Immature natural killer cell (primary cell): ENCODE measurements at places on chromosomes 5 and 9.

- DNase-seq = no peak
Measured at GRCh38 chr5:39412721-39413394, 11.9 kb downstream of the DAB2 start.

- no peak for DNase-seq
Measured at GRCh38 chr5:157902449-157903116, 43.6 kb upstream of the CLINT1 start.

DNA sequence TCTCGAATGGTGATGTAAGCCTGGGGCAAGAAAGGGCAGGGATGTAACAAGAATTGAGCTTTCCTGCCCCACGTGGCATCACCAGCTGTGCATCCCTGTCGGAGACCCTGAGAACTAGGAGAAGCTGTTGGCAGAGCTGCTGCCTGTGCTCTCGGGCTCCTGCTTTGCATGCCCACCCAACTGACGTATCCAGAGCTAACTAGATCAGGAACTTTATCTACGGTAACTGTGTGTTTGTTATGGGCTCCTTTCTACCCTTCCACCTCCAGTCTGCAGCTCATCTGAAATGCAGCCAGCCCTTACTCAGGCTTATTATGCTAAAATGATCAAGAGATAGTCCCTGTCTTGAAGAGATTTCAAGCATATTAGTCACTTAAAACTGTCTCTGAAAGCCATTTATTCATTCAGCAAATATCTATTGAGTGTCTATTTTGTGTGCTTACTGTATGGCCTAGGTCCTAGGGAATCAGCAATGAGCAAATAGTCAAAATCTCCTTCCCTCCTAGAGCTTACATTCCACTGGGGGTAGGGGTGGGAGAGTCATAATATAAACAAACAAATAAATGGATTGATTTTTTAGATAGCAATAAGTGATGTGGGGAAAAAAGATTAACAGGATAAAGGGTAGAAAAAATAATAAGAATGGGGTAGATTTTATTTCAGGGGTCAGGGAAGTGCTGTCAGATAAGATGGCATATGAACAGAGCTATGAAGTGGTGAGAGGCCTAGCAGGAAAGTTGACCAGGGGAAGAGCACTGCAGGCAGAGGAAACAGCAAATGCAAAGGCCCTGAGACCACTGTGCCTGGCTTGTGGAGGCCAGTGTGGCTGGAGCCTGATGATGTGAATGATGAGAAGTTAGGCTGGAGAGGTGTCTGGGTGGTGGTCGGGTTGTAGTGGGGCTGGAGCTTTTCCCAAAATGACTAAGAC lies 118.2 kb downstream of the GALNT10 start:
- no peak for DNase-seq

- peak; percentile 11 for DNase-seq
Measured at GRCh38 chr5:151825445-151825844, 53.7 kb downstream of the G3BP1 start.

- no peak for DNase-seq
Measured at GRCh38 chr9:27564670-27565069, 8.6 kb downstream of the C9orf72 start.

GRCh38 chr9:117411547-117411946 lies 3.3 kb downstream of the ASTN2 start:
- no peak for DNase-seq

- DNase-seq = no peak
Measured at GRCh38 chr5:170642776-170643436, 139.1 kb downstream of the KCNIP1 start.

DNA sequence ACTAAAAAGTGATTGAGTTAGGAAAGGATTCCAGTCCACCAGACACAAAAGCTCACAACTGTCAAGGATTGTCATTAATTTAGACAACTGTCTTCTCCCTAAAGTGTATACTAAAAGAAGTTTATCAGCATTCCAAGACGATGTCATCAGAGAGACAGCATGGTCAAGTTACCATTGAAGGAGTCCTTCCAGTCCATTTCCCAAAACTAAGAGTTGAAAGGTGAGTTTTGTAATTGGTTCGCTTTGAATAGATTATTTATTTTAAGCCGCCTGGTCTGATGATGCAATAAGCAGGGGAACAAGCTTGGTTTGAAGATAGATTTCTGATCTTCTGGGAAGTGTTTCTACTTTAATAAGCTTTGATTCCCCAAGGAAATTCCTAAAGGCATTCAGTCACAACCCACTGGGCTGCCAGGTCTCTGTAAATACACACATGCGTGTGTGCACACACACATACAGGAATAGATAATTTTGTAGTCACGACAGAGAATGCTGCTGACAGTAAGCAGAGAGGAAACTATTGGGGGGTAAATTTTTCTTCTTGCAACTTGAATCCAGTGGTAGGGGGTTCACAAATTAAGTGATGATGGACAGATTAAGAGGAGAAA lies 234.8 kb downstream of the PIK3R1 start:
- DNase-seq = no peak

DNA sequence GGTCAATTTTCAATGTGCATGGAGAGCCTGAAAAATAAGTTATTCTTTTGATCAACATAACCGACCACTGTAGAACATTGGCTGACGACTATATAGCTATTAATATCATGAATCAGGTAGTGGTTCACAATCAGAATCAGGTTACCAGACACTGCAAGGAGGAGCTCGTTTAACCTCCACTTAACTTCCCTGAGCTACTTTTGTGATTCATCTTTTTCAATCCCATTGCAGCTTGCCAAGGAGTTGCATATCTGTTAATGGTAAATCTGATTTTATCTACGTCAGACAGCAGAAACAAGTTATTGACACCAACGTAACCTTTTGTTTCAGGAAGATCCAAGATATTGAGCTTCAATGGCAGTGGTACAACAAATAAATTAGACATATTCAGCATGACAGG lies 2263.8 kb upstream of the ACO1 start:
- no peak for DNase-seq

GRCh38 chr9:37300620-37301019 lies 121.9 kb upstream of the GRHPR start:
- DNase-seq = no peak

GRCh38 chr5:107574287-107574686 lies 96.5 kb downstream of the EFNA5 start:
- DNase-seq = no peak

- no peak for DNase-seq
Measured at GRCh38 chr5:51373880-51374523, 9.2 kb upstream of the ISL1 start.
